Lower leg skin (tissue), 4 donors: ENCODE measurements at places on chromosomes 16 and 17.
A peak's percentile ranks its signal among the peaks of the same experiment; 100 is the strongest.

- no peak for DNase-seq
Measured at GRCh38 chr16:9526791-9527190, 435.3 kb downstream of the HAPSTR1 start.

GRCh38 chr16:16940351-16940750 lies 530.4 kb downstream of the XYLT1 start:
- DNase-seq: no peak

- DNase-seq: no peak
Measured at GRCh38 chr16:28859326-28859725, 4.3 kb upstream of the SH2B1 start.

- DNase-seq: no peak
Measured at GRCh38 chr17:35286120-35286781, 43.4 kb downstream of the SLFN5 start.

GRCh38 chr16:69313469-69313868 lies 2.3 kb downstream of the VPS4A start:
- DNase-seq: no peak

DNA sequence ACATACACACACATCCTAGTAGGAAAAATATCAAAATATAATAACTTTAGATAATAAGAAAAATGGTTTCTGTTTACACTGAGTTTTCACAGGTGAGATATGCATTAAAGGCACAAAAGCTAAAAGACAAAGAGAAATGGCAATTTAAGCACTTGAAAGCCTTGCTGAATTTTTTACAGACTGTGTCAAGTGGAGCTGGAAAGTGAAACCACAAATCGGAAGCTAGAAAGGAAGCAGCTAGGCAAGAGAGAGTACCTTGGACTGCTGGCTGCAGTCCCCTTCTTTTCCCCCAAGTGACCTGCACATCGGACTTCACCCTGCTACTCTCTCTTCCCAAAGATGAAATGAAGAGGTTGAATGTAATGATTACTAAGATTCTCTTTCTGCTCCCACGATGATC lies 135.1 kb downstream of the CDH13 start:
- DNase-seq: no peak

GRCh38 chr17:32341141-32341856 lies 674 bp downstream of the C17orf75 start:
- DNase-seq: peak; percentile 66

DNA sequence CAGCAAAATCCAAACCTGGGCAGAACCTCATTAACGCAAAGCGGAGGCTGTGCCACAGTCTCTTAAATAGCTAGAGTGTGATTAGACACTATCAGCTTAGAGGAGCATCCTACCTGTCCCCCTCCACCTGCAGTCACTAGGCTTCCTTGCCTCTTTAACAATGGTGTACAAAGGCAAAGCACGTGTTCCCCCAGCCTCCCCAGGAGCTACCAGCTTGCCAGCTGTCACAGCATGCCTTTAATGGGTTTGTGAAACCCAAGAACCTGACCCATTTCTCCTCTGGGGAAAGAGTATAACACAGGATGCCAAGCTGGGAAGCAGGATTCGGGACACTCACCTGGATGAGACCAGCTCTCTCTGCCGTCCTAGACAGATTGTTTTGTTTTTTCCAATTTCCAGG lies 37.2 kb upstream of the TBX2 start:
- no peak for DNase-seq
